ENCODE measurements at places on chromosomes 13 and 19. TPM values are rescaled to one million over a fixed set of nuclear protein-coding genes. Genes with fewer than 3 reads are reported as not detected.
A peak's percentile ranks its signal among the peaks of the same experiment; 100 is the strongest.

DNA sequence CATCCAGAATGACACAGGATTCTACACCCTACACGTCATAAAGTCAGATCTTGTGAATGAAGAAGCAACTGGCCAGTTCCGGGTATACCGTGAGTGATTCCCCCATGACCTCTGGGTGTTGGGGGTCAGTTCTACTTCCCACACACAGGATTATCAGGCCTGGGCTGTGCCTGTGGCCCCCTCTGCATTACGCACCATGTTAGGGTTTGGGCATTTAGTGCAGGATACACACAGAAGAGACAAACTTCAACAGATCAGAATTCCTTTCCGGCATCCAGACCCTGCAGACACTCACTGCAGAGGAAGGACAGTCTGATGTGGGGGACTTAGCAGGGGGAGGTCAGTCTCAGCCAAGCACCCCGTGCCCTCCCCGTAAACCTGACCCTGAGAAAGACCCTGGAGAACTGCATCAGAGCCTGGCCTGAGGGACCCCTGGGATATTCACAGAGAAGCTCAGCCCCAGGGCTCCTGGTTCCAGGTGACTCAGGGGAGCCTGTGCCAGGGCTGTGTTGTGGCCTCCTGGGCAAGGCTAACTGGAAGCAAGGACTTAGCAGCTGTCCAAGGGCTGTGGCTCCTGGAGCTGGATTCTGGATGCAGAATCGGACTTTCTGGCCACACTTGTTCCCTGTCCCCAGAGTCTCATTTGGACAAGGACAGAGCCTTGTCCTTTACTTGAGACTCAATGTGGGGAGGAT is 1.7 kb downstream of the CEACAM5 start:
- H3K27me3 ChIP-seq: no peaks in the 10 kb centered on the region
- no peaks in the 10 kb centered on the region for H3K36me3 ChIP-seq
- H3K4me1 ChIP-seq: no peaks in the 10 kb centered on the region
- H3K4me3 ChIP-seq: no peak overlapping the region
- H3K27ac ChIP-seq: no peak overlapping the region

DNA sequence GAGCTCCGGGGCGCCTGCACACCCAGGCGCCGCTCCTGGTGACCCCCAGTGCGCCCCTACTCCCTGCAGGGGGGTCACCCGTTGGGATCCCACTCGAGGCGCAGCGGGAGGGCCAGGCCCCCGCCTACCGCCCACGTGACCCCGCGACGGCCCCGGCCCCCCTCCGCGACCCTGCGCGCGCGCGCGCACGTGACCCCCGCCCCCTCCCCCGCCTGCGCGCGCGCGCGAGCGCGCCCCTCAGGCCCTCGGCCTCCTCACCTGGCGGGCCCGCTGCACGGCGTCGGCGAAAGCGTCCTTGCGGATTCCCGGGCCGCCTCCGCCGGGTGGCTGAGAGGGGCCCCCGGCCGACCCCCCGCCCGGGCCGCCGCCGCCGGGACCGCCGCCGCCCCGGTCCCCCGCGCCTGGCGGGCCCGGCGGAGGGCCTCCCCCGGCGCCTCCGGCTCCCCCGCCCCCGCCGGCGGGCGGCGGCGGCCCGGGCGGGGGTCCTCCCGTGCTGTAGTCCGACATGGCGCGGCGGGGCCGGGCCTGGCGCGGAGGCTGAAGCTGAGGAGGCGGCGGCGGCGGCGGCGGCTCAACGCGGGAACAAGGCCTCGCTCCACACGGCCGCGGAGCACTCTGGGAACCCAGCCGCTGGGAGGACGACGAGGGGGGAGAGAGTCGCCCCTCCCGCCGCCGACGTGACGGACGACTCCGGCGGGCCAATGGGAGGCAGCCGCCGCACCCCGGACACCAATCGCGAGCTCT is at the start of gene KHSRP:
Gene KHSRP, minus strand, starts transcription at position 617 of the 744 bp plus-strand sequence. Its CDS starts 110 bp downstream, at position 507.
- peak within 1 kb of the TSS; percentile 79 for H3K4me3 ChIP-seq
- DNase-seq: no peak
- peak within 1 kb of the TSS; percentile 78 for H3K27ac ChIP-seq

- no peak overlapping the region for H3K4me3 ChIP-seq
- no peak for DNase-seq
- H3K4me1 ChIP-seq: no peaks in the 10 kb centered on the region
Measured at GRCh38 chr13:50809133-50810090, 34.1 kb downstream of the DLEU7 start.

GRCh38 chr19:45976178-45976577 is 2.5 kb upstream of the NOVA2 start:
- DNase-seq: peak; percentile 17
- no peaks in the 10 kb centered on the region for H3K4me1 ChIP-seq
- peaks cover 31% of the 10 kb centered on the region for H3K27me3 ChIP-seq
- no peaks in the 10 kb centered on the region for H3K36me3 ChIP-seq

The CYP4F22 gene
- total RNA-seq: not detected

GRCh38 chr19:19170053-19170872 is at the start of gene MEF2B:
Gene MEF2B (minus strand): TSS chr19:19170263. CDS start chr19:19150735, 19,528 bp downstream.
- H3K27me3 ChIP-seq: no peaks in the 10 kb centered on the region
- no peak within 1 kb of the TSS for H3K27ac ChIP-seq
- peak; percentile 59 for DNase-seq
- no peak within 1 kb of the TSS for H3K4me3 ChIP-seq
- no peaks in the 10 kb centered on the region for H3K36me3 ChIP-seq
- peaks cover 3% of the 10 kb centered on the region for H3K4me1 ChIP-seq

DNA sequence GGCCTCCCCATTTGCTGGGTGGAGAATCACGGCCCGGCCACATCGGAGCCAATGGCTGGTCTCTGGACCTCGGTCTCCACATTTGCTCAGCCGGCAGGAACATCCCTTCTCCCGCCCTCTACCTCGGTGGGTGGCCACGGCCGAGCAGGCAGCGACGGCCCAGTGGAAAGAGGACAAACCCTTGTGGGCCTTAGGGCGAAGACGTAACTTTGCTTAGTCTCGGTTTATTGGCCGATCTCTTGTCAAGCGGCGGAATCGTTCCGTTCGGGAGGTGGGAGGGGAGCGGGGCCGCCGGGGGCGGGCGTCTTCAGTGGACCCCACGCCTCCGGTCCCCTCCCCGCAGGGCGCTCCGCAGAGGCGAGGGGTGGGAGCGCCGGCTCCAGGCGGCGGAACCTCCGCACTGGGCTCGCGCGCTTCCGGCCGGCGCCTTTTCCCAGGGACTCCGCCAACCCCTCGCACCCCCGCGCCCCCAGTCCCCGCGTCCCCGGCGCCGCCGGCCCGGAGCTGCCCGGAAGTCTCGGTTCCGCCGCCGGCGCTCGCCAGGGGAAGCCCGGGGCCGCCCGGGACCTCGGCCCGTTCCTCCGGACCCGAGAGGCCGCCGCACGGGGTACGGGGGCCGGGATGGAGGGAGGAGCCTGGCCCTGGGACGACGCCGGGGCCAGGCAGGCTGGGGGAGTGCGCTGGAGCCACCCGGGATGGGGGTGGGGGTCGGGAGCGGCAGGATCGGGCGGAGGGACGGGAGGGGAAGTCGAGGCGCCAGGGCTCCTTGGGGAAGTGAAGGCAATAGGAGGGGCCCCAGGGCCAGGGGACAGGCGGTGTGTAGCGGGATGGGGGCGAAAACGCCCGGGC is at the start of gene ZNF580:
Gene ZNF580, plus strand, starts transcription at position 426 of the 849 bp plus-strand sequence. CDS start 1,507 bp downstream, outside the sequence.
- no peaks in the 10 kb centered on the region for H3K27me3 ChIP-seq
- peak within 1 kb of the TSS; percentile 66 for H3K27ac ChIP-seq
- H3K4me1 ChIP-seq: peaks cover 20% of the 10 kb centered on the region
- peaks cover 17% of the 10 kb centered on the region for H3K36me3 ChIP-seq
- peak within 1 kb of the TSS; percentile 84 for H3K4me3 ChIP-seq

Measured in fibroblast of lung (primary cell).